ENCODE measurements at places on chromosomes 5 and 9. TPM values are rescaled to one million over a fixed set of nuclear protein-coding genes. Genes with fewer than 3 reads are reported as not detected.

ABCA2 gene
- total RNA-seq = 28.2 TPM

PAEP gene
- not detected for total RNA-seq

GGTA1 gene
- total RNA-seq = 27.9 TPM

IGFBPL1 gene
- not detected for total RNA-seq

MYORG gene
- 9.0 TPM for total RNA-seq

MYOT gene
- 22.4 TPM for total RNA-seq

PHYHD1 gene
- total RNA-seq = 30.2 TPM

SHOC1 gene
- not detected for total RNA-seq

PLPP7 gene
- total RNA-seq = 107 TPM

ANKDD1B gene
- 0.24 TPM for total RNA-seq

RXRA gene
- total RNA-seq = 91.1 TPM

PCDHGC5 gene
- total RNA-seq = 2.4 TPM

PPP2R2B gene
- total RNA-seq = 0.43 TPM

RANBP3L gene
- total RNA-seq = 0.49 TPM

Data from Right ventricle myocardium inferior (tissue), 1 donor.